T47D (cell line): ENCODE measurements at places on chromosomes 16 and 17.

DNA sequence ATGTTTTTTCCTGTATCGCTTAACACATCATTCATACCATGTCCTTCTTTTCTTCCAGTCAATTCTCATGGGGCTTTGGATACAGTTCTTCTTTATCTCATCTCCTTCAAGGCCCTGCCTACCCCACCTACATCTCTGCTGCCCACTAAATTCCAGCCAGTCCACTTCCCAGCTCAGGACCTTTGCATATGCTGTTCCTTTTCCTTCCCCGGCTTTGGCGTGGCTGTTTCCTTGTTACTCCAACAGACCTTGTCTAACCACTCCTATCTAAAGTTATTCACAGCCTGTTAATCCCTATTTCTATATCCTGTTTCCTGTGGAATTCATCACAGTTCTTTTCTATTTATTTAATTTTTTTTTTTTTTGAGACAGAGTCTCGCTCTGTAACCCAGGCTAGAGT lies 6.6 kb upstream of the STAT3 start:
- DNase-seq: no peak

- DNase-seq: no peak
Measured at GRCh38 chr16:10009684-10010083, 172.5 kb downstream of the GRIN2A start.

- DNase-seq: no peak
Measured at GRCh38 chr16:87963400-87963799, 12.2 kb downstream of the BANP start.

DNA sequence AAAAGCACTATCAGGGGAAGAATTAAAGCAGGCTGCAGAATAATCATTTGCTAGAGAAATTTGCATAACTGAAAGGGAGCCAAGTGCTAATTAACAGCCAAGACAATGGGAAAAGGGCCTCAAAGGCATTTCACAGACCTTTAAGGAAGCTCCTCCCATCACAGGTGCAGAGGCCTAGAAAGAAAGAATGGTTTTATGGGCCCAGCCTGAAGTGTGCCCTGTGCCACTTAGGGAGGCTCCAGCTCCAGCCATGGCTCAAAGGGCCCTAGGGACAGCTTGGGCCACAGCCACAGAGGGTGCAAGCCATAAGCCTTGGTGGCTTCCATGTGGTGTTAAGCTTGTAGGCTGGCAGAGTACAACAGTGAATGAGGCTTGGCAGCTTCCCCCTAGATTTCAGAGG lies 50.1 kb downstream of the RNF112 start:
- DNase-seq: no peak

DNA sequence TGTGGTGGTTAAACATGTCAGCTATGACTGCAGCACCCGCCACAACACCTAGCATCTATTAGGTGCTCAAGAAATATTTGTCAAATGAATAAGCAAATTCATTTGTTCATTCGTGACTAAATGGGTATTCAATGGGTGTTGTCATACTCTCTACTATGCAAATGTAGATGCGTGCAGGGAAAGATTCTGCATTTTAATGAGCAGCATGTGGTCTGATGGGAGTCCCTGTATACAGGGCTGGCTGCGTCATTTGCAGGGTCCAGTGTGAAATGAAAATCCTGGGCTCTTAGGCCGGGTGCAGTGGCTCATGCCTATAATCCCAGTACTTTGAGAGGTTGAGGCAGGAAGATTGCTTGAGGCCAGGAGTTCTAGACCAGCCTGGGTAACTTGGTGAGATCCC lies 97.5 kb downstream of the CACNG3 start:
- DNase-seq: no peak

GRCh38 chr16:13999895-14000425 lies 71.2 kb upstream of the MRTFB start:
- DNase-seq: no peak

- DNase-seq: no peak
Measured at GRCh38 chr16:67915831-67916723, 15.6 kb downstream of the CTRL start.

DNA sequence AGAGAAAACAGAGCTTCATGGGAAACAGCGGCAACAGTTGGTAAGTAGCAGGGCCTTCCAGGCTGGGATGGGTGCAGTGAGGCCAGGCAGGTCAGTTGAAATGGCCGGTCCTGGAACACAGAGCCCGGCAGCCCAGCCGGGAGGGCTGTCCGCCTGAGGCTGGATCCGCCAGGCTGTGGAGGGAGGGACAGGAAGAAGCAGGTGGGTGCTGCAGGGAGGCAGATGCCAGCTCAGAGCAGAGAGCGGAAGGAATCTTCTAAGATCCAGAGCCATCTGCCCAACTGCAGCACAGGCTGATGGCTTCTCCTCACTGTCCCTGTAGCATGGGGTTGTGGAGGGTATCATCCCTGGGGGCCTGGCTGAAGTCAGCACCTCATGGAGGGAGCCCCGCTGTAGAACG lies 599 bp downstream of the RNF112 start:
- no peak for DNase-seq

DNA sequence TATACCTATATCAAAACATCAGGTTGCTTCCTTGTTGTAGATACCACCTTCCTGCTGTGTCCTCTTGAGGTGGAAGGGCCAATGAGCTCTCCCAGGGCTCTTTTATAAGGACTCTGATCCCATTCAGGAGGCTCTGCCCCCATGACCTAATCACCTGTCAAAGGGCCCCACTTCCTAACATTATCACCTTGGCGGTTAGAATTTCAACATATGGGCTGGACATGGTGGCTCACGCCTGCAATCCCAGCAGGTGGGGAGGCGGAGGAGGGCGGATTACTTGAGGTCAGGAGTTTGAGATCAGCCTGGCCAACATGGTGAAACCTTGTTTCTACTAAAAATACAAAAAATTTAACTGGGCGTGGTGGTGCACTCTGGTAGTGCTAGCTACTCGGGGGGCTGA lies 86.4 kb downstream of the HAPSTR1 start:
- no peak for DNase-seq

DNA sequence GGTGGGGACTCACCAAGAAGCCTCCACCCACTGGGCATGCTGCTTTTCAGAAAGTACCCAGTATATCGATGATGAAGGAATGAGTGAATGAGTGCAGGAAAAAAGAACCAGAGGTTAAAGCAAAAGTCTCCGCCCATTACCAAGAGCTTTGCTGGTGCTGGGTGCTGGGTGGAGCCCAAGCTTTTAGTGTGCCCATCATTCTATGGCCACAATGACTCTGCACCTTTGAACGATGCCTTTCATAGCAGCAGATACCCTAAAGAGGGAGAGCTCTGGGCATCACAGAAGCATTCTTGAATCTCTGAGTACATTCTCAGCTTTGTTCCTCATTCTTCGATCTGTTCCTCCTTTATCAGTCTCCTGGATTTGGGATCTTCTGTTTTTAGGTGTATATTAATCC lies 450.7 kb upstream of the CCL2 start:
- no peak for DNase-seq

GRCh38 chr16:84581158-84581557 lies 36.7 kb downstream of the COTL1 start:
- DNase-seq: no peak

DNA sequence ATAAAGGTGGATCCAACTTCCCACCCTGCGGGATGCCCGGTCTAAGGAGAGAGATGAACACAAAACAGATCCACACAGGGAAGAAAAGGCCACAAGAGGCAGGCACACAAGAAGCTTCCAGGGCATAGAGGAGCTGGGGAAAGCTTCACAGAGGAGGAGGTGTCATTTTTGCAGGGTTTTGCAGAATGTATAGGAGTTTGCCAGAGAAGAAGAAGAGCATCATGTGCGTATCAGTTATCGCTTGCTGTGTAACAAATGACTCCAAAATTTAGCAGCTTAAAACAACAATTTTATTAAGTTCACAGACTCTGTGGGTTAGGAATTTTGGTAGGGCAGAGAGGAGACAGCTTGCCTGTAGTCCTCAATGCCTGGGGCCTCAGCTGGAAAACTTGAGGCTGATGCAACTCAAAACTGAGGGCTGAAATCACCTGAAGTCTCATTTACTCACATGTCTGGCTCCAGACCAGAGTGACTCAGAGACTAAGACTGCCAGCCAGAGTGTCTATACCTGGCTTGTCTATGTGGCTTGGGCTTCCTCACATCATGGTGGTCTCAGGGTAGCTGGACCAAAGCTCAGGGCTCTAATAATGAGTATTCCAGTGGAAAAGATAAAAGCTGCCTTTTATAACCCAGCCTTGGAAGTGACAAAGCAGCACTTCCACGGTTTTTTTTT lies 33.9 kb upstream of the ZNF423 start:
- DNase-seq: no peak

GRCh38 chr17:50191359-50192143 lies 9.9 kb downstream of the COL1A1 start:
- DNase-seq: no peak

GRCh38 chr17:56597495-56597990 lies 4.0 kb downstream of the NOG start:
- DNase-seq: no peak

DNA sequence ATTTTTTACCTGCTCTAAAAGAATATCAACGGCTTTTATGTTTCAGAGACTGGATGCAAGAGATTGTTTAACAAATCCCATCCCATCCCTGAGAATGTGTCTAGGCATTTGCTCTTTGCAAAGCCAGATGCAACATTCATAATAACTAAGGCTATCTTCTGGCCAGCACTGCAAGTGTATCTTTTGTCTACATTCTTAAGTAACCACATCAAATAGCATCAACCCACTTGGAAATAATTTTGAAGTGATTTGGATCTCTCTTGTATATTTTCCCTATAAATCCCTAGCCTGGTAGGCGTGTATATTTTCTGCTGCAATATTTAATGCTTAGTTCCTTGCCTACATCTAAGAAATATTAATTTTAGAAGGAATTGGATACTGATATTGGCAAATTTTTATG lies 64.3 kb downstream of the PIGL start:
- DNase-seq: no peak

GRCh38 chr17:11122908-11123307 lies 118.1 kb upstream of the SHISA6 start:
- no peak for DNase-seq

- no peak for DNase-seq
Measured at GRCh38 chr16:52558448-52558847, 11.5 kb upstream of the TOX3 start.

- no peak for DNase-seq
Measured at GRCh38 chr16:82013139-82013538, 1.9 kb upstream of the SDR42E1 start.

GRCh38 chr16:30731411-30731810 lies 16.8 kb upstream of the PHKG2 start:
- DNase-seq: no peak

DNA sequence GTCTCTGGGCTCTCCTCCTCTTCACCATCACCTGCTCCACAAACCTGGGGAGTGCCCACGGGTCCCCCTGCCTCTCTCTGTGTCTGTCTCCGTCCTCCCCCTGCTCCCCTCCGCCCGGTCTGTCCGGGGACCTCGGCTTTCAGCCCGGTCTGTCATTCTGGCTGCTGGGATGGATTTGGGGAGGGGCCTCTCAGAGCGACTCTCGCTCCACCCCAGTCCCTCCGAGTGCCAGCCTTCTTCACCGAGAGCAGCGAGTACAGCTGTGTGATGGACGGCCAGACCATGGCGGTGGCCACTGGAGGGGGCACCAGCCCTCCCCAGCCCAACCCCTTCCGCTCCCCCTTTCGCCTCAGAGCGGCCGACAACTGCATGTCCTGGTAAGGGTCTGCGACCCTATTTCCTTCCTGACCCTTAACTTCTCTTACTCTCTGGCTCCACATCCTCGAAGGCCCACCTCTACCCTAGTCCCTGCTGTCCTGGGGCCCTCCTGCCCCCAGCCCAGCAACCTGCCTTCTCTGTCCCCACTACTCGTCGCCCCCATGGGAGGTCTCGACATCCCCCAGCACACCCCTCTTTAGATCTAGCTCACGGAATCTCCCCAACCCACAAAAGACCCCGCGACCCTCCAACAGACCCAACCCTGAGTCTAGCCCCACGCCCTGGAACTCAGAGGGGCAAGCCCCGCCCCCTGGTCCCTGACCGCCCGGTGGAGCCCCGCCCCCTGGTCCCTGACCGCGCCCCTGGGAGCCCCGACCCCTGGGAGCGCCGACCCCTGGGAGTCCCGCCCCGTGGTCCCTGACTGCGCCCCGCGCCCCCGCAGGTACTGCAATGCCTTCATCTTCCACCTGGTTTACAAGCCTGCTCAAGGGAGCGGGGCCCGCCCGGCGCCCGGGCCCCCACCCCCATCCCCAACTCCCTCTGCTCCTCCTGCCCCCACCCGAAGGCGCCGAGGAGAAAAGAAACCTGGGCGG lies 5.6 kb upstream of the CXCL16 start:
- no peak for DNase-seq

GRCh38 chr16:72468582-72468981 lies 296.6 kb upstream of the PMFBP1 start:
- DNase-seq: no peak

DNA sequence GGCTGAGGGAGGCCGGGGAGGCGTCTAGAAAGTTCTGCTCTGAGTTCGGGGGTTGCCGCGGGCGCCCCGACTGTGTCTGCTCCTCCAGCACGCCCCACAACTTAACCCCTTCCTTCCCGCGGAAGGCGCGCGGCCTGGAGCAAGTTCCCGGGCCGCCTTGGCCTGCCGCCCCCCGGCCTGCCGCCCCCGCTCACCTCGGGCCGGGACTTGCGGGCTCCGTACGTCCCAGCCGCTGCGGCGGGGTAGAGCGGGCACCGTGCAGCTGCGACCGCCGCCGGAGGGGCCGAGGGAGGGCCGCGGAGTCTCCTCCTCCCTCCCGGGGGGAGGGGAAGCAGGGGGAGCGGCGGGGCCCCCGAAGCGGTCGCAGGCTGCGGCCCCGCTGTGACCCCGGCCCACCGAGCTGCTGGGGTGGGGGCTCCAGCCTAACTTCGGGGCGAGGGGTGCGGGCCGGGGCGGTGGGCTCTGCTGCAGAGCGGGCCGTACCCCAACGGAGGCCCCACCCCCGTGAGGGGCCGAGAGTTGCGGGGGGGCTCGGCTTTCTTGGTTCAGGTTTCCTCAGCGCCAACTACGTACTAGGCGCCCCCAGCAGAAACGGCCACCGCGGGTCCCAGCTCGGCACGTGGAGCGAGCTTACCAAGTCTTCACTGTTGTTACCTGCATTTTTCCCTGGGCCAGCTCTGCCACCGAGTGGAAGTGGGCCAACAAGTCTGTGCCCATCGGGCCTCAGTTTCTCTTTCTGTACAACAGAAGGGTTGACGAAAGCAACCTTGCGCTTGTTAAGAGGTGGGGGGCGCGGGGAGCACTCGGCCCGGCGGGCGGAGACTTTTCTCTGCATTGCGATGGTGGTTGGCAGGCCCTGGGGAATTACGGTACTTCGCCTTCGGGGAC lies at the start of gene CCDC102A:
CCDC102A (minus strand) TSS at position 266 of the 888 bp plus-strand sequence. CDS start 7,394 bp downstream, outside the sequence.
- DNase-seq: no peak

- DNase-seq: no peak
Measured at GRCh38 chr16:15993946-15994665, 44.7 kb downstream of the ABCC1 start.
